Activated CD4-positive, alpha-beta memory T cell treated with anti-CD3 and anti-CD28 coated beads, Interleukin-2, amount 10 ng/mL, durations not matched to agents 7 days and 5 days (primary cell): ENCODE measurements at places on chromosomes 7 and 10.

DNA sequence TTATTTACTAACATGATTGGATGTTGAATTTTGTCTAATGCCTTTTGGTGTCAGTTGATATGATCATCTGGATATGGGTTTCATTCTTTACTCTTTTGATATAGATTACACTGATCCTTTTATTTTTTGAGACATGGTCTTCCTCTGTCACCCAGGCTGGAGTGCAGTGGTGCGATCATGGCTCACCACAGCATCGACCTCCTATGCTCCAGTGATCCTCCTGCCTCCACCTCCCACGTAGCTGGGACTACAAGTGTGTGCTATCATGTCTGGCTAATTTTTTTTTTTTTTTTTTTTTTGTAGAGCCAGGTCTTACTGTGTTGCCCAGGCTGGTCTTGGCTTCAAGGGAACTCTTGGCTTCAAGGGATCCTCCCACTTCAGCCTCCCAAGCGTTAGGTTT is 27.1 kb downstream of the BMS1 start:
- DNase-seq, result no peak

GRCh38 chr7:22393913-22394729 is 37.2 kb upstream of the RAPGEF5 start:
- DNase-seq, result no peak

DNA sequence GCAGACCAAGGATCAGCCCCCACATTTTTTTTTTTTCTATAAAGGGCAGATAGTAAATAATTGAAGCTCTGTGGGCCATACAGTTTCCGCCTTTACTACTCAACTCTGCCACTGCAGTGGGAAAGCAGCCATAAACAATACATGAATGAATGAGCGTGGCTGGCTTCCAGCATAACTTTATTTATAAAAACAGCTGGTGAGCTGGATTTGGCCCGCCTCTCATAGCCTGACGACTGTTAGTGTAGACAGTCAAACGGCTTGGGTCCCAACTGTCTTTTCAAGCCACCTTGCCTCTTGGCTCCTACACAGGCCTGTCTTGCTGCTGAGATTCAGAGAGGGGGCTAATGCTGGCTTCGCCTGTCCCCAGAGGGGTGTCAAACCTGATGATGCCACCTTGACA is 169.8 kb upstream of the GPR26 start:
- no peak for DNase-seq

GRCh38 chr7:113392841-113393540 is 274.6 kb upstream of the SMIM30 start:
- no peak for DNase-seq

- no peak for DNase-seq
Observed at GRCh38 chr10:42864575-42864974, 82.0 kb downstream of the BMS1 start.
